ENCODE measurements at places on chromosomes 5 and 9.

- DNase-seq = no peak
Observed at GRCh38 chr9:24582146-24583126, 36.7 kb upstream of the IZUMO3 start.

DNA sequence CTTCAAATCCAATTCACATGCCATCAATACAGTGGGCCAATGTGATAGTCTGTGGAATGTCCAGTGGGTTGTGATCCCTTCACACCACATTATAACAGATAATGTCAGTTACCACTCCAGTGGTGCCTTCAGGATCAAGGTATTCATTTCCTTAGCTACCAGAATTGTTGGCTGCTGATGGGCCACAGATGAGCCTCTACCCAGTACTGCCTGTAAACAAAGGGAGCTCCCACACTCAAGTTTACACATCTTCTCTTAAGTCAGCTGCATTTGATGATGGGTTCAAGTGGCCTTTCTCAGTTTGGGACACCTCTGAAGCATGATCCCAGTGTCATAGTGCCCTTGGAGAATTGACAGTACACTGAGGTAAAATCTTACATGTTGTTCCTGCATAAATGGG, 477.0 kb upstream of the CD180 start:
- DNase-seq = no peak

DNA sequence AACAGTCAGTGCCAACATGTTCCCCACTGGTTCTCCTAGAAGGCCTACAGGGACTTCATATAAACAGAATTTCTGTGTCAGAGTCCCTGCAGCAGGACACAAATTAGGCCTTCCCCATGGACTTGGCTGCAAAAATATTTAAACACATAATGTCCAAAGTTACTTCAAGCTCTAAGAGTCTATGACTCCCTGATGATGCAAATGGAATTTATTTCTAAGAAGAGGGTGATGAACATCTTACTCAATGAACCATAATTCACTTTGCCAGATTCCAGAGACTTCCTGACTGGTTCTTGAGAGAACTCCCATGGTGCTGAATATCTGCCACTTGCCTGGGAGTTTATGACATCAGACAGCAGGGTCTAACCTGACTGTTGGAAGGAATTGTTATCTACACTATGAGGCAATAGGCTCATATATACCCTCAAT, 32.7 kb upstream of the ADRA1B start:
- DNase-seq = no peak

- DNase-seq = no peak
Observed at GRCh38 chr9:91192381-91193086, 169.2 kb downstream of the AUH start.

- no peak for DNase-seq
Observed at GRCh38 chr5:150180241-150181026, 9.4 kb upstream of the SLC6A7 start.

- no peak for DNase-seq
Observed at GRCh38 chr5:139453683-139454567, 8.6 kb downstream of the ECSCR start.

DNA sequence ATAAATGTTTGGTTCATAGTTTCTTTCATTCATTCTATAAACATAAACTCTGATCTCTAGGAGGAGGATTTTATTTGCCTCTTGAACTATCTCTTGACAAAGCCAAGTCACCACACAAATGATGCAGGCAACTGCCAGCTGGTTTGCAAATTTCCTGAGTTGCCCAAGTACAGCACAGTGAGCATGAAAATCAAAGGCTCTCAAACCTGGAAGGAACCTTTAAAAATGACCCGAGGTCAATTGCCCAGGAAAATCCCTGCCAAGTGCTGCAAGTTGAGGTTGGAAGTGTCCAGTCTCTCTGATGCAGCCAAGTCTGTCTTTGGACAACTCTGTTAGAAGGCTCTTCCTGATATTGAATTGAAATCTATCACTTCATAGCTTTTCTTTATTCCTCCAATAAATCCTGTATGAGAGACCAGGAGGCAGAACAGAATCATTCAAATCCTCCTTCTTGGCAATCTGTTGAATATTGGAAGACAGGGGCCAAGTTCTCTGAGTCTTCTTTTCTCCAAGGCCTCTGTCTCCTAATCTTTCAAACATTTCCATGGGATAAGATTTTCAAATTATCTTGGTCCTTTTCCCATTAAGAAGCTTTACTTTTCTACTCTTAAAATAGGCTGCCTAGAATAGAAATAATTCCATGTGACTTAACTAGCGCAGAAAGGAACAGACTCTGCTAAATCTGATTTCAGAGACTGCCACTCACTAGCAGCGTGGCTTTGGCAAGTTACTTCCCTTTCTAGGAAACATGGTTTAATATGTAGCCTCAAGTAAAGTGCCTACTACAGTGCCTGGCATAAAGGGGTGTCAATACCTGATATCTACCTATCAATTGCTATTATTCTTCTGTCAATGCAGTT, 159.2 kb downstream of the SNX18 start:
- DNase-seq = no peak

GRCh38 chr5:42021923-42022322, 96.8 kb downstream of the FBXO4 start:
- no peak for DNase-seq

DNA sequence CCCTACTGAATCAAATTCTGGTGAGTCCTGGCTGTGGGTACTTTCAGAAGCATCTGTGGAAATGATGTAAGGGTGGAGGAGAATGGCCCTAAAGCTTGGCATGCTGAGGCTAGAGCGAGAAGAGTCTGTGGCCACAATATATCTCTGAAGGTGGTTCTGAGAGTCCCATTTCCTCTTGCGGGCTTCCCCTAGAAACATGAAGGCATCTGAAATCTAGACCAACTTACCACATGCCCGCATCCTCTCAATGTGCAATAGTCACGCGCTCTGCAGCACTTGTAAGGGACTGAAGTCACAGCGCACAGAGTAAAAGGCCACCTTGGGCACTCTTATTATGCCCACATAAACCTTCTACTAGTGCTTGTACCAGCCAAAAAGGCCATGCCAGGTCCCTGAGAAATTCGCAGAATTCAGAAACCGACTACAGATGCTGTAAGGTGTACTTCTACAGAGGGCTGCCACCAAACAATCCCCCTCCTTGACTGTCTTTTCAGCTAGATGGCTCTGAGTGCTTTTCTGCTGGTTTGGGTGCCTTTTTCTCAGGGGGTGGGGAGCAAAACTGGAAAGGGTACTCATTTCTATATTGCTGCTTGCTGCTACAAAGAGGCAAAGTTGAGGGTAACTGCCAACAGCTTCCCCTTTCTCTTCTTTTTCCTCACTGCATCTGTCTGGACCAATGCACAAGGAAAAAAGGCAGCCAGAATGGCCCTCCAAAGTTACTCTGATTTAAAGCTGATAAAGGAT, 107.3 kb downstream of the ZDHHC21 start:
- DNase-seq = no peak

DNA sequence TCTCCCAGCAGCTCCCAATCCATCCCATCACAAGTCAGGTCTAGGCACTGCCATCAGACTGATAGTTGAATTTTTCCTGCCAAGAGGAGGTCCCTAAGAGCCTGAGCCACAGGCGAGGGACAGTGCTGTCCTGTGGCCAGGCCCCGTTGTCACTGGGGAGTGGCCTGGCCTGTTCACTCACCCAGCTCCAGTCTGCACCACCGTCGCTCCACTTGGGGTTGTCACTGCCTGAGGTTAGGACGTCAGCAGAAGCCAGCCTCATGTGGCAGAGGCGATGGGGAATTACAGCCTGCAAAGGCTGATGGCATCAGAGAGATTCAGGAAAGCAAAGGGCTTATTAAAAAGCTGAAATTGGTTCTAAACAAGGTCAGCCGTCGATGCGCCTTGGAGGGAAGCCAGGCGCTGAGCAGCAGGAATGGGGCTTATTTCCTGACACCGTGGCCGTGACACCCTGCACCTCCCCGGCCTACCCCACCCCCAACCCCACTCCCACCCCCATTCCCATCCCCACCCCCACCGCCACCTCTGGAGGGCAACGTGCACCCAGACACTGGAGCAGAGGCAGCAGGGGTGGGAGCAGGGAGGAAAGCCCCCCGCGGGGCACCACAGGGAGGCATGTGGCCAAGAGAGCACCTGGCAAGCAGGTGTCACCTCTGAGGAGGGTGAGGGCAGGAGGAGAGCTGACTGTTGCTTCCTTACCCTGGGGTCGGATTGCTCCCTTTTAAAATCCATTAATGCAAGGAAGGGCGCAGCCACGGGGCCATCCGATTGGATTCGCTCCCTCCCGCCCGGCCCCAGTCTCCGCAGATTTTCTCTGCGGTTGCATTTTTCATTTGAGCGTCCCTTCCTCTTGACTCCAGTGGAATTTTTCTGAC, 3.1 kb upstream of the DBH start:
- DNase-seq = no peak

GRCh38 chr5:37424441-37424840, 45.3 kb downstream of the WDR70 start:
- no peak for DNase-seq

DNA sequence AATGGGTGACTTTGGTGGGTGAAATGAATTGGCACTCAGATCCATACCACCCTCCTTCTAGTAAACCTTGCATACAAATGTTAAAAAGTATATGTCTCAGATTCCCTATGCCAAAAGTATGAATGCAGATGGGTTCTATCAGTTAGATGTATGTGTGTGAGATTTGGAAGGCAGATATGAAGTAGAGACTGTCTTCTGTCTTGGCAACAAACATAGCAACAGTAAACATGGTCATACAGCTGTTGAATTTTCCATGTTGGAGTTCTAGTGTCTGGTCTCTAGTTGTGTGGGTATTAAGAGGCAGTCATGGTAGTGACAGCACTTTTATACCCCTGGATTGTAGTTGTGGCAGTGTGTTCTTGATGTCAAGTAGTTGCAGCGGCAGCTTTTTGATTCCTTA, 125.6 kb upstream of the PITX1 start:
- no peak for DNase-seq

GRCh38 chr5:98455665-98456064, 317.8 kb upstream of the RGMB start:
- no peak for DNase-seq

DNA sequence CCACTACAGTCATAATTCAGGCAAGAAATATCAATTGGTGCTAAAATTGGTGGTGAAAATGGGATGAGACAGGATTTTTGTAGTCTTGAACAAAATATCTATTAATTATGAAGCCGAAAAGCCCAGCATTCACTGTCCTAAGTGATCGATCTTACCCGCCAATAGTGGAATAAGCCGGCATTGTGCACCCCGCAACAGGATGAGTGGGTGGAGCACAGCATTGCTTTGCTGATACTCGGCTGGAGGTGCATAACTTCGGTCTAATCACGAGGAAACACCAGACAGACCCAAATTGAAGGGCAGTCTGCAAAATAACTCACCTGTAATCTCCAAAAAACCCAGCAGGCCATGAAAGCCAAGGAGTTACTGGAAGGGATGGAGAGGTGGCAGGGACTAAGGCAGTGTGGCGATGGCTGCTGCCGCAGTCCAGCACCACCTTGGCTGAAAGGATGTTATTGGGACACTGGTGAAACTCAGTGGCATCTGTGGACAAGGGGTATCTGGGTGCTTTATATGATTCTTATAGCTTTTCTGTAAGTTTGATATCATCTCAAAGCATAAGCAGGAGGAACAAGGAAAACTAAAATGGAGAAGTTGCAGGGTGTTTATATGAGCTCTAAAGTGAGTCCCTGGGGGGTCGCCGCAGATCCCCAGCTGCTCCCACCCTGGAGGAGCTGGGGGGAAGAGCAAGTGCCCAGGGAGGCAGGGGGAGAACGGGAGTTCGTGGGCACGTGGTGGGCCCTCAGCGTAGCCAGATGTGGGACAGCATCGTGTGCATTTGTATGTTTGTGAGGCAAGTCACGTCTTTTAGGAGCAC, 45.2 kb downstream of the AHRR start:
- no peak for DNase-seq

DNA sequence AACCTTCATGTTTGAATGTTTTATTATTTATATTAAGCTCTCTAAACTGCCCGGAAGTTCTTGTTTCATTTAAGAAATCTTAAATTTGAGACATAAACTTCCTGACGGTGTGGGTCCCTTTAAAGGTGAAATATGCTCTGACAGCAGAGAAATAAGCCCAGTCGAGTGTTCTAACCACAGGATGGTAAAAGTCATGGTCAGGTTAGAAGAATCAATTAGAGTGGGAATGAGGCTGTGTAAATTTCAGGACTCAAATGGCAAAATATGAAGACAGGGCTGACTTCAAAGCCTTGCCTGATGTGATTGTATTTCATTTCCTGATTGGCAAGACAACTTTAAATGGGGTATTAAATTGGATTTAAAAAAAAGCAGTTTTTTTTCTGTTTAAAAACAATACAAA, 432.9 kb upstream of the BRINP1 start:
- no peak for DNase-seq

GRCh38 chr5:195401-196160, 4.3 kb downstream of the LRRC14B start:
- DNase-seq = no peak

GRCh38 chr5:73770172-73771025, 144.4 kb downstream of the ARHGEF28 start:
- no peak for DNase-seq
